ENCODE measurements at places on chromosomes 1 and 21.
A peak's percentile ranks its signal among the peaks of the same experiment; 100 is the strongest.

DNA sequence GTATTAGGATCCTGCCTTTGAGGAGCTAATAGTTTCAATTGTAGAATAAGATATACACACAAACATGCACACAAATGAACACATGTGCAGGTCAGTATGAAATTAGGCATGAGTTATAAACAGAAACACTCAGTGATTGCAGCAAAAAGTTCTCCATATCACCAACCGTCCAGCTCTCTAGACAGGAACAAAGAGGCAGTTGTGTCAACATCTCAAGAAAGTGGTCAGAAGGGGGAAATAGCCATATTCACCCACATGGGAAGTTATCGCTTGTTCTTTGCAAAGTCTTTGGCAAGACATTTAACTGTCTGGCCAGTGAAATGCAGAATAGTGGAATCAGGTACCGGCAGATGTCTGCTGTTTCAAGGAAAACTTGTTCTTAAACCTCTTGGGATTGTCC, 29.4 kb upstream of the PIGC start:
- DNase-seq = no peak

DNA sequence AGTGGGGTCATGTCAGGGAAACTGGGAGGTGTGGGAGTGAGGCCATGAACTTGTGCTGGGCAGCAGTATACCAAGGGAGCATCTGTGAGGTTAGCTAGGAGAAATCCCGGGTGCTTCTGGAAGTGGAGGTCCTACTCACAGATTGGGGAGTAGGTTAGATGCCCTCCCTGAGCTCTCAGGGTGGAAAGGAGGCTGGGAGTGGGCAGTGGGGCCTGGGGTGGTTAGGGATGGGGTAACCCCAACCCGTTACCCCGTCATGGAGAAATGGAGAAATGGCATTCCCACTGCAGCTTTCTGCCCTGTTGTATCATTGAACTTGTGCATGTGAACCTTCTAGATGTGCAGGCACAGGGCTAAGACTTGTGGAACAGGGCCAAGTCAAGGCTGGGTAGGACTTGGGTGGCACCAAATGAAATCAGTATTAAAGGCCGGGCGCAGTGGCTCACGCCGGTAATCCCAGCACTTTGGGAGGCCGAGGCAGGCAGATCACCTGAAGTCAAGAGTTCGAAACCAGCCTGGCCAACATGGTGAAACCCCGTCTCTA, 27.2 kb downstream of the EXOC8 start:
- DNase-seq = no peak

- DNase-seq = no peak
These were observed 6.7 kb downstream of the COQ8A start for GRCh38 chr1:226946841-226947240.

GRCh38 chr21:39020751-39021477, 162.3 kb downstream of the PSMG1 start:
- peak; percentile 82 for DNase-seq

DNA sequence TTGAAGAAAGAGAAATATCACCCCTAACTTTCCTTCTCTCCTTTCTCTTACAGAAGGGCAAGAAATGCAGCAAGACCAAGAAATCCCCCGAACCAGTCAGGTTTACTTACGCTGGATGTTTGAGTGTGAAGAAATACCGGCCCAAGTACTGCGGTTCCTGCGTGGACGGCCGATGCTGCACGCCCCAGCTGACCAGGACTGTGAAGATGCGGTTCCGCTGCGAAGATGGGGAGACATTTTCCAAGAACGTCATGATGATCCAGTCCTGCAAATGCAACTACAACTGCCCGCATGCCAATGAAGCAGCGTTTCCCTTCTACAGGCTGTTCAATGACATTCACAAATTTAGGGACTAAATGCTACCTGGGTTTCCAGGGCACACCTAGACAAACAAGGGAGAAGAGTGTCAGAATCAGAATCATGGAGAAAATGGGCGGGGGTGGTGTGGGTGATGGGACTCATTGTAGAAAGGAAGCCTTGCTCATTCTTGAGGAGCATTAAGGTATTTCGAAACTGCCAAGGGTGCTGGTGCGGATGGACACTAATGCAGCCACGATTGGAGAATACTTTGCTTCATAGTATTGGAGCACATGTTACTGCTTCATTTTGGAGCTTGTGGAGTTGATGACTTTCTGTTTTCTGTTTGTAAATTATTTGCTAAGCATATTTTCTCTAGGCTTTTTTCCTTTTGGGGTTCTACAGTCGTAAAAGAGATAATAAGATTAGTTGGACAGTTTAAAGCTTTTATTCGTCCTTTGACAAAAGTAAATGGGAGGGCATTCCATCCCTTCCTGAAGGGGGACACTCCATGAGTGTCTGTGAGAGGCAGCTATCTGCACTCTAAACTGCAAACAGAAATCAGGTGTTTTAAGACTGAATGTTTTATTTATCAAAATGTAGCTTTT, 2.4 kb downstream of the CCN1 start:
- peak; percentile 68 for DNase-seq

- DNase-seq = no peak
These were observed 370.2 kb downstream of the ST6GALNAC3 start for GRCh38 chr1:76444773-76445172.

- no peak for DNase-seq
These were observed 467.7 kb downstream of the KIF26B start for GRCh38 chr1:245622332-245623014.

DNA sequence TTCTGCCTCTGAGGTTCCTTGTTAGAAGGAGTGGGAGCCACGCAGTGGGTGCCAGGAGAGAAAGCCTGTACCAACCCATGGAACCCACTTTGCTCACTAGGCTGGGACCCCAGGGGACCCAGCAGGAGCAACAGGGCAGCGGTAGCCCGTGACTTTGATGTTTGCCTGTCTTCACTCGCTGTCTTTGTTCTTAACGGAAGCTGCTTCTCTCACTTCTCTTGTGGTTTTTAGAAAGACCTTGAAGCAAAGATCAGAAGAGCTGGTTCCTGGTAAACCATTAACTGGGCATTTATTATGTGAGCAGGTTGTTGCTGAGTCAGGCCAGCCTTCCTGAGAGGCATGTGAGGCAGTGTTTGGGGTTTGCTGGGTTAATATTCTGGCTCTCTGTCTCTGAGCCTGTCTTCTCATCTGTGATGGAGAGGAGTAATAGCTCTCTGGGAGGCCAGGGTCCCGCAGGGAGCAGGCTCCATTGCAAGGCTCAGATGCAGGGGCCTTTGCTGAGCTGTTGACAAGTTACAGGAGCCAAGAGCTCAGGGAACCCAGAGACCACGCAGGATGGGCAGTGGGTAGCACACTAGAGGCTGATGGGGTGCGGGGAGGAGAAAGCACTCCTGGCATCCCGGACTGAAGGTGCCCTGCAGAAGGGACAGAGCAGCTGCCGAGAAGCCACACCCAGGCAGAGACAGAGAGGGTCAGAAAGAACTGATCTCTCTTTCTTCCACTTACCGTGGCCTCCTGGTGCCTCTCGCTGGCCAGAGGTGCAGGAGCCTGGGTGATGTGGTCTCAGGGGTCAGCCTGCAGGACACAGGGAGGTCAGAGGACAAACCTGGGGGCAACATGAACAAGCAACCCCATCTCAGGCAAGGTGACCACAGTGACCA, 367.5 kb upstream of the C1orf174 start:
- DNase-seq = no peak

DNA sequence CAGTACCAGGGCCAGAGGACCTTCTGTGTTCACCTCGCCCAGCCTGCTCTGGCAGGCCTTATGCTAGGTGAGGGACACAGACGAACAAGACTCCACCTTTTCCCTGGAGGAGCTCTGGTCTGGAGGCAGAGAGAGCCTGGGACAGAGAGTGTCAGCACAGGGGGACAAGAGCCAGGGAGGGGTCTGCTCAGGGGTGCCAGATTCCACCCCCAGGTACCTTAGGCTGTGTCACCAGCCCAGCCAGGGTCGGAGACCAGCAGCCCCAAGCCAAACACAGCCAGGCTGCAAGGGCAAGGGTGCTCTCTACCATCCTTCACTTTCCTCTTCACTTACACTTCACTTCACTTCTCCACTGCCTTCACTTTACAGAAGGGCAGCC, 4.3 kb upstream of the LRP8 start:
- no peak for DNase-seq

GRCh38 chr1:200258447-200259375, 151.1 kb downstream of the ZNF281 start:
- DNase-seq = peak; percentile 39

- DNase-seq = no peak
These were observed 78.8 kb upstream of the DISP3 start for GRCh38 chr1:11400155-11400554.

GRCh38 chr1:248631354-248632008, 3.4 kb downstream of the OR2T11 start:
- peak; percentile 26 for DNase-seq

All from bronchial epithelial cell (primary cell).